ENCODE measurements at places on chromosomes 5 and 9.

- DNase-seq, result no peak
Observed at GRCh38 chr9:85213650-85214607, 527.8 kb downstream of the AGTPBP1 start.

- DNase-seq, result peak; percentile 65
Observed at GRCh38 chr5:671459-672328, 21.5 kb downstream of the TPPP start.

DNA sequence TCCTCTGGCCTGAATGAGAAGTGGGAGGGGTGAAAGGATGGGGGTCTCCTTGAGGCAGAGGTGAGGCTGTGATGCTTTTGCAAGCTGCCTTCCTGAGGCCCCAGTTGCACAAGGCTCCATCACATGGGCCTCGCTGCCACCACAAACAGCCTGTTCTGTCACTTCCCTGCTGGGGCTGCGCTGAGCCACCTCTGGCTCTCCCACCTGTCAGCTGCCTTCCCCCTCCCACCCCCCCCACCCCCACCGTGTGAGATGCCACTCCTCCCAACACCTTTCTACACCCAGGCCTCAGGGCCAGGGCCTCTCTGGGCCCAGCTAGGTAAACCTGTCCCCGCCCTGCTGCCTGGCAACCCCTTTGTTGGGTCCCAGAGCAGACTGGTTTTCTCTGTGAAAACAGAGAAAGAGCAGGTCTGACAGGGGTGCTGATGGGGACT, 4.5 kb upstream of the PDLIM4 start:
- no peak for DNase-seq

- DNase-seq, result no peak
Observed at GRCh38 chr5:172800088-172800551, 29.1 kb upstream of the DUSP1 start.

- DNase-seq, result no peak
Observed at GRCh38 chr9:134455934-134456755, 129.9 kb downstream of the RXRA start.

DNA sequence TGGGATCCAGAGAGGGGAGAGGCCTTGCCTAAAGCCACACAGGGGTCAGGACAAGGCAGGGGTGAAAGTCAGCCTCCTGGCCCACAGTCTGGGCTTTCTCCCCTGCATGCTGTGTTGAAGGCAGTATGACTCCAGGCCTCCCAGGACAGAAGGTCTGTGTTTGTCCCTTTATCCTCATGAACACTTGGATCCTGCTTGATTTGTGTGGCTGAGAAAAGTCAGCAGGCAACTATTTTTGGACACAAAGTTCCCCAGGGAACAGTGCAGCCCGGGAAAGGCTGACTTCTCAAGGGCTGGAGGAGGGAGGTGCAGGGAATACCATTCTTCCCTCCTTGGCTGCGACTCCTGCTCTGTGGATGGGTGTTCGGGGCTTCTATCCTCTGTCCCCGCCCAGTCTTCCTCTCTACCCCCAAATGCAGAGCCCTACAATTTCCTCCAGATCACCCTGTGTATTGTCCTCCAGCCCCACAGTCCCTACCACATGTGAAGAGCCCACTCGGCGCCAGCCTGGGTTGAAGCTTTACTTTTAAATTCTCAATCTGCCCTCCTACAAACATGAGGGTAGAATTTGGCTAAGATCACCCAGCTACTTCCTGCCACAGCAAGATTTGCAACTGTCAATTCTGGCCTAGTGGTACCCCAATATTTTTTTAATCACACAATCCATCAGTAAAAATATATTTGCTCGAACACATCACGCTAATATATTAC, 4.1 kb downstream of the AKNA start:
- DNase-seq, result no peak

DNA sequence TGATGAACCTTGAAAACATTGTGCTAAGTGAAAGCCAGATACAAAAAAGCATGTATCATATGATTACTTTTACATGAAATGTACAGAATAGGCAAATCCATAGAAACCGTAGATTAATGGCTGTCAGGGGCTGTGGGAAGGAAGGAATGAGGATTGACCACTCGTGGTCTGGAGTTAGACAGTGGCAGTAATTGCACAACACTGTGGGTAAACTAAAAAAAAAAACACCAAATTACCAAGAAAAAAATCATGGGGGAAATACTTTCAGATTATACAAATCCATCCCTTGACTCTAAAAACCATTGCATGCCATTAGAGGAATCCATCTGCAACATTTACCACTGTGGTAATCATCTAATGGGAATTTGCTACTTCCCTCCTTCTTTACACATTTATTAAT, 140.0 kb downstream of the SIL1 start:
- no peak for DNase-seq

- peak; percentile 12 for DNase-seq
Observed at GRCh38 chr5:38666668-38667498, 110.4 kb upstream of the LIFR start.

DNA sequence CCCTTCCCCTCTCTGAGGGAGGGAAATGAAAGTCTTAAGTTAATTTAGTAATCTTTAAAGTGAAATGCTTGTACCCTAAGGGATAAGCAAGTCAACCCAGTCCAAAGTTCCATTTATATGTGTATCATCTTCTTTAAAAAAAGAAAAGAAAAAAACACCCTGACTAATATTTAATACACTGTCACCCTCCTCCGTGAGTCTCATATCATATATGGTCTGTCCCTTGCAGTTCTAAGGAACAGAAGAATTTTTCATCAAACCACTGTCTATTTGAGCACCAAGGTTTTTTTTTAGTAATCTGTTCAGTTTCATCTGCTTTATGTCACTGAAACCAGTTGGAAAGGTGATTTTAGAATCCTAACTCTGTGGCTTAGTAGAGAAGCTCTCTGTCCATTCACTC, 15.2 kb downstream of the TNIP1 start:
- no peak for DNase-seq

GRCh38 chr5:139670369-139671095, 22.4 kb downstream of the CXXC5 start:
- no peak for DNase-seq

GRCh38 chr5:133704411-133704810, 92.1 kb upstream of the FSTL4 start:
- no peak for DNase-seq

- DNase-seq, result no peak
Observed at GRCh38 chr5:92418341-92418740, 1035.2 kb upstream of the ARRDC3 start.

GRCh38 chr5:14038341-14038959, 94.0 kb upstream of the DNAH5 start:
- no peak for DNase-seq

DNA sequence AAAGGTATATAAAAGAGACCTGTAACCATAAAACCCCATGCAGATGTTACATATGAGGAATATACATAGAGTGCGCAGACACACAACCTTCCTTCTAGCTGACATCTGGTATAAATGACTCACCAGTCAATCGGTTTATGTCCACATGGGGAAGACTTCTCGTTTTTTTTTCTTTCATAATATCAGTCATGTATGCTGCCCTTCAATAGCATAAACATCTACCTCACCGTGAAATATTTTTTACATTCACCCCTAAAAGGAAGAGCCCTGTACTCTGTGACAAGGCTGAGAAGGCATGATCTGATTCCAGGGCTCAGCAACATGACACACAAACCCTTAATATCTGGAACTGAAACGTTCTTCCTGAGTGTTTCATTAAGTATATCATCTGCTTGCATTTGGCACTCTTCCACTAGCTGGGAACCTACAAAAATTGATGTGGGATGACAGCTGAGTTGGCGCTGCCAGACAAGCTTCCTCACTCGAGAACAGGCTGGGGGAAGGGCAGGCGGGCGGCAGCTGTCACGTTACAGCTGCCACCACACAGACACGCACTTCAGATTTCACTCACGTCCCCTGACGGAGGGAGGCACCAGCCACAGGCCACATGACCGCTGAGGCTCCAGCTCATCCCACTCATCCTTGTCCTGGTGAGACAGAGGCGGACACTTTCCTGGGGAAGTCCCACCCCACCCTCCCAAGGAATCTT, 74.2 kb downstream of the SHB start:
- DNase-seq, result no peak

DNA sequence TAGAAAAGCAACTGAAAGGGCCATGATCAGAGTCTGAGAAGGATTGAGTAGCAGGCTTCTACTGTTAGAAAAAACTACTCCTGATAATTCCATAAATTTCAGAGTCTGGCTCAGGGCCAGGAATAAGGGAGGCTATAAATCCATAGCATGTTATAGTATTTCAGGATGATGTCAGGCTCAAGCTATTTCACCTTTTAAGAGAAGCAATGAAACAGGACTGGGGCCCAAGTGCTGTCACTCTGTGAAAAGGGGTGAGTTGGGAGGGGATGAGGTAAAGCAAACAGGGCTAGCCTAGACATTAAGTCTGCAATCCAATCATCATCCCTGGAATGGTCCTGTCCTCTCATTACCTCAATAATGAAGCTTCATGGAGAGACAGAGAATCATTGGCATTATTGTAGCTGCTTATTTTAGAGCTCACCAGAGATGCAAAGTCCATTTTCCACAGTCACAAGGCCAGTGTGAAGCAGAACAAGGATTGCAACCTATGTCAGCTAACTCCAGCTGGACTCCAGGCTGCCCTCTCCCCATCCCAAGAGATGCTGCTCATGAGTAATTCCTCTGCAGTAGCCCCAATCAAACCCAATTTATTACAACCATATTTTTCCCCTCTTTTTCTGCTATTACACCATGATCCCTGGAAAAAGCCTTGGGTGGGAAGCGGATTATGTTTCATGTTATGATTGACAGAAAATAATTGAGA, 56.0 kb downstream of the PAPPA start:
- no peak for DNase-seq

DNA sequence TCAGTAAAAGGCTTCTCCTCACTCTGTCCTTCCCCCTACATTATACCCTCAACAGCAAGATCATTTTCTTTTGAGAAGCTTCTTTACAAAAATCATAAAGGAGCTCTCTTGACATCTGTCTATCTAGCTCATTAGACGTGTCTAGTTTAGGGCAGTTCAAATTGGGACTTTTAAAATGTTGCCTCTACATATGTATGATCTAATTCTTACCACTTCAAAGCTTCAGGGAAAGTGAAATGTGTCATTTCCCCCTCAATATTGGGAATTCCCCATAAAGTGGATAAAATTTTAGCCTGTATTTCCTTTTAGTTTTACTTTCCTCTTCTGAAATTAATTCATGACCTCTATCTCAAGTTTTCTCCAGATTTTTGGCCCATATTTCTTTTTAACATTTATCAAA, 323.7 kb downstream of the ARRDC3 start:
- DNase-seq, result no peak

DNA sequence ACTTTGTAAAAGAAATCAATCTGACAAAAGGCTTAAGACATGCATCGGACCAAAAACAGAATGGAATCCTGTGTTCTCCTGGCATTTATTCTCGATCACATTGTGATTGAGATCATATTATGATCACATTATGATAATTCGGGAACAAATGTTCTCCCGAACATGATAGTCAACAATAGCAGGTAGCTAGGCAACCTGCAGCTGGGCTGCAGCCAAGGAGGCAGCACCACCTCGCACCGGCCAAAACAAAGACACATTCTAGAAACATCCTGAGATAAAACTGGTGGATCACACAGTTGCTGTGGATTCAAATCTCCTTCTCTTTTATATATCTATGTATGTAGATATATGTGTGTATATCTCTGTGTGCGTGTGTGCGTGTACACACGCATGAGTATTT, 480.6 kb upstream of the CYLC2 start:
- DNase-seq, result no peak

- DNase-seq, result no peak
Observed at GRCh38 chr5:105146867-105147266, 1584.3 kb upstream of the NUDT12 start.

GRCh38 chr5:174655351-174655750, 69.0 kb upstream of the MSX2 start:
- DNase-seq, result no peak

DNA sequence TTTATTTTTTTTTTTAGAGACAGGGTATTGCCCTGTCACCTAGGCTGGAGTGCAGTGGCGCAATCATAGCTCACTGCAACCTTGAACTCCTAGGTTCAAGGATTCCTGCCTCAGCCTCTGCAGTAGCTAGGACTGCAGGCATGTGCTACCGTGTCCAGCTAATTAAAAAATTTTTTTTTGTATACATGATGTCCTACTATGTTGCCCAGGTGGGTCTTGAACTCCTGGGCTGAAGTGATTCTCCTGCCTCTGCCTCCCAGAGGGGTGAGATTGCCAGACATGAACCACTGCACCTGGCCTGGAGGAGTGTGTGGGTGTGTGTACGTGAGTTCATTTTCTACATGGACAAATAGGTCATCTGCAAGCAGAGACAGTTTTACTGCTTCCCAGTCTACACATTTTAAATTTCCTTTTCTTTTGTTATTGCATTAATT, 33.8 kb downstream of the JMY start:
- DNase-seq, result no peak

- no peak for DNase-seq
Observed at GRCh38 chr5:21806943-21807342, 1046.2 kb downstream of the CDH12 start.

DNA sequence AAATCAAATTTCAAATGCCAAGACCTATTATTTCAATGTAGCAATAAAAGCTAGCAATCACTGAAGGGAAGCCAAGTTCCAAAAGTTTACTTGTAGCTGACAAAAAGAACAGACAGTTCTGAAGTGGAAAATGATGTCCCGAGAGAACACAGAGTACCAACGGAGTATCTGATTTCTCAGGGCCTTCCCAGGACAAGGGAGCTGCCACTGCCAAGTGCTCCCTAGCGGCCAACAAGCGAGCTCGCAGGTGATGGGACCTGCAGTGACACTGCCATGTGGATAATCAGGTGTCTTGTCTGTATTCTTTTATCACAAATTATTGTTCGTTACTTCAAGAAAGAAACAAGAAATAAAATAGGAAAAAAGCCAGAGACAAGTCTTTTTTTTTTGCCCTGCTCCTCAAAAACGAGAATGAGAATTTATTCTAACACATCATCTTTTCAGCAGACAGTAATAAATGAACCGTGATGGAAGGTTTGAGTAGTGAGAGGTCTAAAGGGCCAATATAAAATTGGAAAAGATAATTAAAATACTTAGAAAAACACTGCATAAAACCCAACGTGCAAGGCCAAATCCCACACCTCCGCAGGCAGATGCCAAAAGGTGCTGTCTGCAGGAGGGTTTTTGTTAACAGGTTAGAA, 159.4 kb downstream of the MYO10 start:
- DNase-seq, result no peak

- DNase-seq, result no peak
Observed at GRCh38 chr5:179228341-179229121, 116.7 kb downstream of the ADAMTS2 start.

DNA sequence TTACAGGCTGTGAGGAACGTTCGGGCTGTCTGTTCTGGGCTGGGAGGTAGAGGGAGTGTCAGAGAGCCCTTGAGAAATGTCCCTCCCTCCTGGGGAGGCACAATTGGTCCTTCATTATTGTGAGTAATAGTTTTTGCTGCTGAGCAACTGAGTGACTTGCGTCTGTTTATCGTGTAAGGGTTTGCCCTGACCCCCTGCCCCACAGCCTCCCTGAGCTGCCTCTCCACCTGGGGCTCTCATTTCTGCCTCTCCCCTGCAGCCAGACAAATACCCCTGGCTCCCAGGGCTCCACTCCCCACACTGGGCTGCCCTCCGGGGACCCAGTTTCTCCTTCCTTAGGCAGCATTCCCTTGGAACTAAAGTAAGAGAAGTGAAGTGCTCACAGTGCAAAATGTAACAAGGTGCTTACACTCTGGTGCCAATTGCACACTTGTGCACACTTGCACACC, 174.9 kb upstream of the MVB12B start:
- no peak for DNase-seq
